ENCODE measurements at places on chromosomes 1 and 21.

DNA sequence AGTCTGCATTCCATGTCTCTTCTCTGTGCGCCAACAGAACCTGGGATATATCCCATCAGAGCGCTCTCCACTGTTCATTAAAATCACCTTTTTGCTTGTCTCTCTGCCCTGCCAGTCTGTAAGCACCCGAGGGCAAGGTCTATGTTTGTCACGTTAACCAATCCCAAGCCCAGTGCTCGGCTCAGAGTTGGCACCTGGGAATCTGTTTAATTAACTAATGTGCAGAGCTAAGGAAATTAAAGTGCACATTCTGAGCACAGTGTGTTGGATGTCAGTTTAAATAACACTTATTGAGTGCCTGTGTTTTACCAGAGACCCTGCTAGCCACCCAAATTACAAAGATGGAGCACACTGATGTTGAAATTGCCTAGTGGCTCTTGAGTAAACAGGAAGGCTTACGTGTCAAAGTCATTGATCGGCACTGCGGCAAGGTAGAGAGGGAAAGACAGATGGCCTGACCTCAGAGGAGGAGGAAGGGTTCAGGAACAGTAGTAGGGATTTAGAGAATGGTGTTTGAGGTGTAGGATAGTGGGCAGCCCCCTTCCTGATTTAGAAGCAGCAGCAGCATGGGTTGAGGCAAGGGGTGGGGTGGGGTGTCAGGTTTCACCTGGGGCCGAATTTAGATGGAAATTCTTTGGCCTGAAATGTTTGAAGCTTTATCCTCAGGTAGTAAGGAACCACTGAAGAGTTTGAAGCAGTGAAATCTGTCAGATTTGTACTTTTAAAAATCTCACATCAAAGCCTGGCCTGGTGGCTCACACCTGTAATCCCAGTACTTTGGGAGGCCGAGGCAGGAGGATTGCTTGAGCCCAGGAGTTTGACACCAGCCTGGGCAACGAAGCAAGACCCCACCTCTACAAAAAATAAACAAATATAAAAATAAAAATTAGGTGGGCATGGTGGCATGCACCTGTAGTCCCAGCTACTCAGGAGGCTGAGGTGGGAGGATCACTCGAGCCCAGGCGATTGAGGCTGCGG is 7.7 kb downstream of the ARMH1 start:
- no peak for DNase-seq

GRCh38 chr1:177001556-177001955 is 163.0 kb downstream of the ASTN1 start:
- no peak for DNase-seq

GRCh38 chr1:19425646-19426239 is 59.6 kb downstream of the CAPZB start:
- DNase-seq: peak; percentile 16

DNA sequence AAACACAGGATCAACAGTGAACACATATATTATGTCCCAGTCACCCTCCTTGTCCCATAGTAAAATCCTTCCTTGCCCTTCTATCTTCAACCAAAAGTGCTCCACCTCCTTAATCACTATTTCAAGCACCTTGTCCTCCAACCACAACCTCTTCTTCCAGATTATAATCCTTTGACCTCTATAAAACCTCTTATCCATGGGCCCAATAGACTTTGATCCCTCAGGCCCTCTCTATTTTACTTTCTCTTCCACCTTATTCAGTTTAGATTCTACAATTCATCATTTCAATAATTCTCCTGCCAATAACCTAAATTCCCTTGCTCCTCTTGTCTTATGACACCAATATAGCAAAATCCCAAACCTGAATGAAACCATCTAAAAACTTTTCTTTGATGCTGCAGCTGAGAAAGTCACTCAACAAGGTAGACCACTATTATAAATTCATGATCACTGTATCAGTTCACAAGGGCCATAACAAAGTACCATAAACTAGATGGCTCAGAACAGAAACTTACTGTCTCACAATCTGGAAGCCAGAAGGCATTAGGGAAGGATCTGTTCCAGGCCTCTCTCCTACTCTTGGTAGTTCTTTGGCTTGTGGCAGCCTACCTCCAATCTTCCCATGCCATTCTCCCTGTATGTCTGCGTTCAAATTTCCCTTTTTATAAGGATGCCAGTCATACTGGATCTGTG is 24.8 kb downstream of the EPS15 start:
- DNase-seq: no peak

DNA sequence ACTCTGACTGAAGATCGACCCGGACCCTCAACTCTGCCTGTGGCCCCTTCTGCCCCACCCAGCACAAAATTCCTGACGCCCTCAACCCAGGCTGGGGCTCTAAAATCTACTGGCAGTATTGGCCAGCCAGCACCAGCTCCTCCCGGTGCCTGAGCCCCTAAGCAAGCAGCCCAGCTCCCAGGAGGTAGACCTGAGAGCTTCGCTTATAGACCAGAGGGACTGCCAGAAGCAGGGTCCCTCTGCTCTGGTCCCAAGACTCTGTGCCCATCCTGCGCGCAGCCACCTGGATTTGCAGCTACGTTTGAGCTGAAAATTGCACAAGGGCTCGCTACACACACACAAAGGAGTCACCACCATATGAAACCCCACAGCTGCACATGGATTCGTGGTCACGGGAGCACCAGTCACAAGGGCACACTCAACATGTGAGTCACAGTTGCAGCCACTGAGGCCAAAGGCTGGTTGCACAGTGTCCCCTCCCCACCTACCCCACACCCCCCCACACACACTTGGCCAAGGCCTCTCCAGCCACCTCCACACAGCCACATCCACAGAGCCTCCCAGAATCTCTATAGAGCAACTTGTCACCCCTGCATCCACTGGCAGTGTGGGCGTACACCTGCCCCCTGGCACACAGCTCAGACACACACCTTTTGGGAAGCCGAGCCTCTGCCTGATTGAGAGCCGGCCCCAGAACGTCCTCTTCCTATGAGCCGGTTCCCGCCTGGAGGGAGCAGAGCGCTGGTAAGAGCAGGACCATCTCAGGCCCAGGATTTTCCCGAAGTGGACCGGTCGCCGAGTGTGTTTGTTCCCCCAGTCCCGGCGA is 1.1 kb upstream of the DMBX1 start:
- peak; percentile 43 for DNase-seq

GRCh38 chr1:32538887-32539583 is at the start of gene ZBTB8A:
Gene ZBTB8A, plus strand, starts transcription at chr1:32539427. Its CDS starts 53,505 bp downstream, at chr1:32592932.
- peak; percentile 59 for DNase-seq

DNA sequence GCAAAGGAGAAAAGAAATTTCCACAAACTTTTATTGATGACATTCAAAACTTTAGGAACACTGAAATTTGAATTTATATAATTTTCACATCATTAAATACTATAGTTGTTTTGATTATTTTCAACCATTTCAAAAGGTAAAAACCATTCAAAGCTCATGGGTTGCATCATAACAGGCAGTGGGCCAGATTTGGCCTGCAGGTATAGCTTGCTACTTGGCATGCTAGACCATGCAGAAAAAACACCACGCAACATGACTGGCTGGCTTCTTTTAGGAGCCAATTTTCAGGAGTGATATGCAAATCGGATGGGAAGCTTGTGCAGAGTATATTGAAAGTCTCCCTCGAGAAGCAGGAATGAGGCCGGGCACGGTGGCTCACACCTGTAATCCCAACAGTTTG is 144.8 kb downstream of the GLUL start:
- no peak for DNase-seq

- peak; percentile 53 for DNase-seq
These were observed 22.2 kb downstream of the SLC25A33 start for GRCh38 chr1:9561429-9561828.

- DNase-seq: no peak
These were observed 19.0 kb downstream of the SAMSN1 start for GRCh38 chr21:14526836-14527695.

Data from NCI-H1105 (cell line).